ENCODE measurements at places on chromosomes 4 and X.

GRCh38 chr4:165508372-165509120, 129.7 kb downstream of the CPE start:
- DNase-seq, result no peak

GRCh38 chr4:23135792-23136645, 443.3 kb downstream of the GBA3 start:
- no peak for DNase-seq

- DNase-seq, result no peak
Measured at GRCh38 chr4:173538148-173538908, 8.3 kb upstream of the HAND2 start.

DNA sequence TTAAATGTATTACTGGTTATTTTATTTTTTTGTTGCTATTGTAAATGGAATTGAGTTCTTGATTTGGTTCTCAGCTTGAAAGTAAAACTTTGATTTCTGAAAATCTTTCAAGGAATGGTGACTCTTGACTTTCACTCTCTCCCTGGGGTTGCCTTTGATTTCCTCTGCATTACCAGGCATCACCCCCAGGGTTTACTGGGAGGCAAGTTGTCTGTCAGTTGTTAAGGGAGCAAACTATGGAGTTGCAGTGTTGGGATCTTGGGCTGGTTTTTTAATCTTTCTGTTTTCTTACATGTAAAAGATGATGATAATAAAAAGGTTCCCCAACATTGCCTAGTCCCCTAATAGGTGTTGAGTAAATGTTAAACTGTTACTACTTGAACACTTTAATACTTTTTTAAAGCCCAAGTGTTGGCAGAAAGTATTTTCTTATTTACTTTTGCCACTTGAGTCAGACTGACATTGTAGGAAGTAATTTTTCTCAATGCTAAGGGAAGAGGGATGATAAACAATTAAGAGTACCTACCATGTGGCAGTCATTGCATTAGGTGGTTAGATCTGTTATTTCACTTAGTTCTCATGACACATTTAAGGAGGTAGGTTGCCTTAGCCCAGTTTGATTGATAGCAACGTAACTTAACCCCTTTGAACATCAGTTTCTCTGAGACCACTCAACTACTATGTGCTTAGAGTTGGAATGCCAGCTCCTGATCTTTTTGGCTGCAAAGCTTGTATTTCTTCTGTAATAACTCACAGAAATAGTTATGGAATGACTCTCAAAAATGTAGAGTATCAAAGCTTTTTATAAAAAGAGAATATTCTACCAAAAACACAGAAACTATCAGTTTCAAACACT, 67.1 kb downstream of the DCLK2 start:
- no peak for DNase-seq

DNA sequence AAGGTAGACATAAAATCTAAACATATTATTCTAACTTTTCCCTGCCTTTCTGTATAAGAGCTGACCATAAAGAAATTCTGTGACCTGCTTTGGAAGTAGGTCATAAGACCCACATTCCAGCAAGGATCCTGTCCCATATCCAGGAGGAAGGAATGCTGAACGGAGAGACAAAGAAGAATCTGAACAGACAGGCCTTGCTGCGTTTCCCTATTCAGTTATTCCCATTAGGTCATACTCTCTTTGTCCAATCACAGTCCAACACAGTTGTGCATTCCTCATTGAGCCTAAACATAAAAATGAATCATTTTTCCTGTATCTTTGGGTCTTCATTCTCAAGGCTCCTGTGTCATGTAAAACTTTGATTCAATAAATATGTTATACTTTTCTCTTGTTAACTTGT, 287.6 kb upstream of the TAPT1 start:
- DNase-seq, result no peak

GRCh38 chr4:145937971-145938611, 532 bp downstream of the ZNF827 start:
- DNase-seq, result peak; percentile 8

DNA sequence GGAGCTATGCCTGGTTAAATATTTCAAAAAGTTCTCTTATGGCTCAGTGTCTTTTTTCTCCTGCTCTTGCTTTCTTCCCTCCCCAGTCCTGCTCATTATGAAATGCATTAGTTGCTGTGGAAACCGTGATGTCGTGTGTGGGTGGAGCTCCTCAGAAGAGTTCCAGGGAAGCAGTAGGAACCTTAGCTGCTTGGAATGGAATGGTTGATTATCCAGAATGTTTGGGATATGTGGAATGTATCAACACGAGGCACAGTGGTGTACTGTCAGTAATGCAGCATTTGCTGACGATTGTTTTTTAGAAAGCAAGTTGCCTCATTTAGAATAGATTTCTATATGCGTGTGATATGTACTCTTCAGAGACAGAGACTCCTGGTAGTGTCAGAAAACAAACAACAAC, 333.2 kb downstream of the ARHGAP10 start:
- DNase-seq, result no peak

GRCh38 chr4:17721496-17722355, 59.7 kb downstream of the FAM184B start:
- peak; percentile 81 for DNase-seq

DNA sequence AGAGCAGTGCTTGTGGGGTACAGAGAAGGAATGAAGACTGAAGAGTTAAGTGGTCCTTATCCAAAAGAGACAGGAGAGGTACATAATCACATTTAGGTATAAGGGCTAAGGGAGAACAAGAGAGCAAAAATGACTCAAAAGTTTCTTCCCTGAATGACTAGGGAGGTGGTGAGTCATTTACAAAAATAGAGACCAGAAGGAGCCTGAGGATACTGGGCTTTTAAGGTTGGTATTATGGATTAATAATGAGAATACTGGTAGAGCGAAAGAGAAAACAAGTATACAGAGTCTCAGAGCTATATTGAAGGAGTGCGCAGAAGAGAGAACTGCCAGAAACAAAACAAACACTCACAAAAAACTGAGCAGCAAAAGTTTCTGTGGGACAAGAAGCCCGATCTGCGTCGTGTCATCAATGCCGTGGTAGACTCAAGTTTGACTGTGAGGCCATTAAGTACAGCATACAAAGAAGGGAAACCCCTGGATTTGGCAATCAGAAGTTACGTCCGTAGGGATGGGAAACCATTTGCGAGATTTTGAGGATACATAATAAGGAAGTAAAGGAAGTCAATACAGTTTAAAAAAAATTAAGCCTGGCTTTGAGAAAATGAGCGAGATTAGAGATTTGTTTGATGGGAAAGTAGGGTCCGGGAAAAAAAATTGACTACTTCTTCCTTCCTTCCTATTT, 129.1 kb upstream of the STIM2 start:
- DNase-seq, result no peak

DNA sequence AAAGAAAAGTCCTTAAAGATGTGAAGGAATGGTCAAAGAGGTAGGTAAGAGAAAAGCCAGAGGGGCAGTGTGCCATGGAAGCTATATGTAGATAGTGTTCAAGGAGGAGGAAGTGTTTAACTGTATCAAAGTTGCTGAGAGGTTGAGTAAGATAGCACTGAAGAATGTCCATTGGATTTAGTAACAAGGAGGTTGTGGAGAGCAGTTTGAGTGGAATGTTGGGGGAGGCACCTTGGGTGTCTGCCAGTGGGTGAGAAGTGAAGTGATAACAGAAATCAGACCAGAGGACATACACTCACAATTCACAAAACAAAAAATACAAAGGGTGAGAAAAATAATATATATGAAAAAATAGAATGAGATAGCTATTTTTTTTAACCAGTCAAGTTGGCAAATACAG, 121.3 kb upstream of the AMOT start:
- DNase-seq, result no peak

DNA sequence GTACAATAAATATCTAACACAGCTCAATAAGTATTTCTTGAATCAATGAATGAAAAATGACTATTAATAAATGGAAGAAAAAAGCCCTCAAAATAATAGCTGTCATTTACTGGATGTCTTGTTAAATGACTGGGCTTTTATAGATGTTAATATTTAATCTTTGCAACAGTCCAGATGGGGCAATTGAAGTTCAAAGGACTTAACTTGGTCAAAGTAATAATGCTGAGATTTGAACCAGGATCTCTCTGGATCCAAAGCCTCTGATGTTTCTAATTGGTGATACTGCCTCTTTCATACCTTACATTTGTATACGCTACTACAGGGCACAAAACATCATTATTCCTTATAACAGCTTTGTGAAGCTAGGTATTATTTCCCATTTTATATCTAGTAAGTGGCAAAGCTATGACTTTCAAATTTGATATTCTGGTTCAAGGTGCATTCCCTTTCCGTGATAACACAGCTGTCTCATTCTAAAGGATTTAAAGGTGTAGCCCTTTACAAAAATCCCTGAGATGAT, 72.6 kb downstream of the DCK start:
- no peak for DNase-seq

- no peak for DNase-seq
Measured at GRCh38 chrX:6005856-6006255, 222.8 kb downstream of the NLGN4X start.

GRCh38 chrX:16022580-16023200, 100.7 kb upstream of the GRPR start:
- peak; percentile 79 for DNase-seq

GRCh38 chrX:134258202-134258601, 21.2 kb downstream of the CCDC160 start:
- no peak for DNase-seq

- DNase-seq, result peak; percentile 79
Measured at GRCh38 chr4:165476214-165477098, 97.6 kb downstream of the CPE start.

DNA sequence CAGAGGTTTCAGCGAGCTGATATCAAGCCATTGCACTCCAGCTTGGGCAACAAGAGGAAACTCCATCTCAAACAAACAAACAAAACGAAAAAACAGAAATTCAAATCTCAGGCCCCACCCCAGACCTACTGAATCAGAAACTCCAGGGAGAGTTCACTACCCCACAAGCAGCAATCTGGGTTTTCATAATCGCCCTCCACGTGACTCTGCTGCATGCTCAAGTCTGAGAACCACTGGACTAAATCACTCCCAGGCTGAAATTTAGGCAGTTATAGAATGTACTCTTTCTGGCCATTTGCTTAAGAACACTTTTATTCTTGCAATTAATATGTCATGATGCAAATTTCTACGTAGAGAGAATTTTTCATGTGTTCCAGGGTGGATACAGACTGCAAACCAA, 287.3 kb downstream of the USP46 start:
- DNase-seq, result no peak

DNA sequence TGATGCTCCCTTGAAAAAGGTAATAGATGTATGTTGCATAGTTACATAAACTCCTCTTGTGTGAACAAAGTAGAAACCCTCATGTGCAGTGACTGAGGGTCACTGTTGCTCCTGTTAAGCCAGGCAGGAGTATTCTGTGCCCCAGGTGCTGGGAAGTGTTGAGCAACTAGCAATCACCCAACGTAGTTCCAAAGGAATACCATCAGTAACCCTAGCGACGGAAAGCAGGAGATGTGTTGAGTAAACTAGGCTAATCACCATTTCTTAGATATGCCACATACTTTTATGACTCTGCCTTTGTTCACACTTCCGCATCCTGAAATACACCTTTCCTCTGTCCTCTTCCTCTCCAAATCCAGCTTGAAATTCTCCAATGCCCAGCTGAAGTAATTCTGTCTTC, 50.9 kb upstream of the TAB3 start:
- DNase-seq, result no peak

GRCh38 chr4:55722132-55722531, 86.0 kb upstream of the NMU start:
- DNase-seq, result no peak

DNA sequence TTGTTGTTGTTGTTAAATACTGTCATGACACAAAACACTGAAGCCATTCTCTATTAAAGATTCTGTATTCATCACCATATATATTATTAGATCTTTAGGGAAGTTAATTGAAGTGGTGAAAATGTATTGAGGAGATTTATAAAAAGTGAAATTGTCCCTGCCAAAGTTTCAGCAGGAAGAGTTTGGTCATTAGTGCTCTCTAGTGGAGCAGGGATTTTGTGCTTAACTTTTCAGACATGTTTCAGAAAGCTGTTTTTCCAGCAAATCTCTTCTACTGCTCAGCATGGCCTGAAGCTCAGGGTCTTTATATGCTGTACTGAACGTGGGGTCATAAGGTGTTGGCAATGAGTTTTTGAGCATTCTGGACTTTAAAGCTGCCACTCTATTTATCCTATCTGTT, 36.7 kb upstream of the CXXC4 start:
- no peak for DNase-seq

- DNase-seq, result peak; percentile 74
Measured at GRCh38 chr4:78481180-78481579, 70.4 kb upstream of the ANXA3 start.

- no peak for DNase-seq
Measured at GRCh38 chr4:53307210-53307609, 58.7 kb downstream of the SCFD2 start.

- no peak for DNase-seq
Measured at GRCh38 chr4:39635023-39635422, 3.6 kb downstream of the SMIM14 start.

GRCh38 chrX:138057883-138058282, 492.0 kb downstream of the ZIC3 start:
- DNase-seq, result no peak

DNA sequence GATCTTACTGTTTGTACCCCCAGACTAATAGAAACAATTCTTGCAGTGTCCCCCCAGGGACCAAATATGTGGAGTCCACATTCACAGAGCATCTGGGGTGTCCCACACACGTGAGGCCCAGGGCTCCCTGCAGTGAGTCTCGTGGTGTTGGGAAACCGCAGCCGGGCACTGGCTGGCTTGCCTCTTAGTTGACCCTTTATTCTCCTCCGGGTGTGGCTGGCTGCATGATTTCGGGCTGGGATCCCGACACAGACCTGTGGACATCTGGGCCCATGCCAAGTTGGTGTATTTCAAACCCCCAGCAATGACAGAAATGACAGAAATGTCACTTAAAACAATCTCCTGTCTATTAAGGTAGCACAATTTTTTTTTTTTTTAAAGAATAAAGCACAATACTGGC, 15.6 kb upstream of the CLDN24 start:
- no peak for DNase-seq

GRCh38 chrX:3738509-3738908, 25.1 kb upstream of the PRKX start:
- DNase-seq, result no peak

DNA sequence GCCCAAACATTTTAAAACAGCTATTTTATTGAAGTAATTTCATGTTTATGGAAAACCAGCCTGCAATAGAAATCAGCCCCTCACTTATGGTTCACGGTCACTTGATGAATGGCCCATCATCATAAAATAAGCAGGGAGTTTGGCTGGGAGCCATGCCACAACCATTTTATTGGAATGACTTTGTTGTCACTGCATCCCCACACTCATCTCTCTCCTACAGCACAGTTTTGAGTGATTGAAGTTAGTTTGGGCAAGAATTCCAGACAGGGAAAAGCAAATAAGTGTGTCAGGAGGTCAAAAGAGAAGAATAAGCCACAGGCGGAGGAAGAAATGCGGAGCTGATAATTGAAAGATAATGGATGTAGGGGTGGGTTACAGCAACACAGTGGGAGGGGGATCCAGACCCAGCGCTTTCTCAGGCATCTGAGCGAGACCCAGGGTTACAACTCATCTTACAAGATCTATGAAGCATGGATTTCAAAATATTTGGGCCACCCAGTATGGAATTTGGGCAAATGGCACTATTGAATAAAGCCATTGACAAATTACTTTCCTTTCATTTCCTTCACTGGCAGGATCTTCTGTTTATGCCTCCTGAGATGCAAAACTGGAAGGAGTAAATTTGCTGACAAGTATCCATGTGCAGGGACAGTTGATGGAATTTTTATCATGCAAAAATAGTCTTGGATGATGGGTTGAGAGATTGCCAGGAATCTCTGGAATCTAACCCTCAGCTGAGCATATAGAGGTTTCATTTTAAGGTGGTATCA, 100.8 kb downstream of the SHROOM3 start:
- peak; percentile 67 for DNase-seq

Data from HT1080 (cell line).